ENCODE measurements at places on chromosomes 13 and 19.

DNA sequence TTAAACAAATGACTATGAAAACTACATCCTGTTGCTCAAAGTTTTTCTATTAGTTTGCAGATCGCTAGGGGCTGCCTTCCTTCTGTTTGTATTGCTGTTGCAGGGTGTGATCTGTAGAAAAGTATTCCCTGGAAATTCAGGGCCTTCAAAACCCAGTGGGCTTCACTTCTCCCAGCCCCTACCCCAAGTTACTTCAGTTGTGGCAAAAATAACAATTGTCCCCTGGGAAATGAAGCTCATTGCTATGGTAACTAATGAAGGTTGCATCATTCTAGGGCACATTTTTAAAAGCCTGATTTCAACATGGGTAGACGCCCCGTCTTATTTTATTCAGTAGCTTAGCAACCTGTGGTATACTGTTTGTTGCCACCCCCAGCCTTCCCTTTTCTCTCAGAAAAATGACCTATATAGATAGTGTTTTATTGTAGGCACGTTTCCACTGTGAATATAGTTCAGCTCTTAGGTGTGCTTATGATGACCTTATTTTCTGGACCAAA is 60.9 kb downstream of the WDFY2 start:
- peak; percentile 83 for DNase-seq

DNA sequence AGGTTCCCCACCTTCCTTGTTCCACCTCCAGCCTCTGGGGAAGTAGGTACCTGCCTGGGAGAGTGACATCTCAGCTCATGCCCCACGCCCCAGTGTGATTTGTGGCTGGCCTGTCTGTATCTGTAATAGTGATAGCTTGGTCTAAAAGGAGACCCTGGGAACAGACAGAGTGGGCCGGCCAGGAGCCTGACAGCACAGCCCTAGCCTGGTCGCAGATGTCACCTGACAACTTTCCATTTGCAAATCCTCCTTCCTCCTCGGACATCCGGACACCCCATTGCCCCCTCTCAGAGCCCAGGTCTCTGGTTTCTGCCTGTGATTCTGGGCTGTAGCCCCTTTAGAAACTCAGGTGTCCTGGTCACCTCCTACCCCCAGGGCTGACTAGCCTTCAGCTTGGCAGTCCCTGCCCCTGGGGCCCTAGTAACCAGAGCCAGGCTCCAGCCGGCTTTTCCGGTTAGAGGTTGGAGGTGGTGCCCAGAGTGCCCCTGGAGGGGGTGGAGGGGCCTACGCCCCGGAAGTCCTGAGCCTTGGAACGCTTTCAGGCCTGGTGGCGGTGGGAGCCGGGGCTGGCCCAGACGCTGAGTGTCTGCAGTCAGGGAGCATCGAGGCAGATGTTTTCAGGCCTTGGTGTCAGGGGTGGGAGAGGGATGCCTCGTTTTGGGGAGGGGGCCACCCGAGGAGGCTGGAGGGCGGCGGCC is 6.5 kb downstream of the LRRC8E start:
- DNase-seq = no peak

GRCh38 chr13:79479882-79480281 is 1.1 kb upstream of the NDFIP2 start:
- no peak for DNase-seq

DNA sequence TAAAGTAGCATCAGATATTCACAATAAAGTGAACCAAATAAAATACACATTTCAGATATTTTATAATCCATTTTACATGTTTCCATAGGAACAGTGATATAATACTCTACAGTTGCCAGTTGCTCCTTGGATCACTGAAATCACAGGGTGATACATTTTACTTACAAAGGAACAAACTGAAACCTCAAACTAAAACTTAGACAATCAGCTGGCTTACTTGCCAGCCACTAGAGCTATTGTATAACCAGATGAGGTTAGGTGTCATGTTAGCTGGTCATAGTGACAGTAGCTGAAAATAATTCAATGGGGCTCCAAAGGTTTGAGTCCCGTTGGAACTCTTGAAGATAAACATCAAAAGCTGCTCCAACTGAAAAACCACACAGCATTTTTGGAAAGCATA is 274.6 kb downstream of the ITGBL1 start:
- DNase-seq = no peak

- no peak for DNase-seq
Observed at GRCh38 chr13:28734906-28735305, 16.1 kb upstream of the SLC46A3 start.

DNA sequence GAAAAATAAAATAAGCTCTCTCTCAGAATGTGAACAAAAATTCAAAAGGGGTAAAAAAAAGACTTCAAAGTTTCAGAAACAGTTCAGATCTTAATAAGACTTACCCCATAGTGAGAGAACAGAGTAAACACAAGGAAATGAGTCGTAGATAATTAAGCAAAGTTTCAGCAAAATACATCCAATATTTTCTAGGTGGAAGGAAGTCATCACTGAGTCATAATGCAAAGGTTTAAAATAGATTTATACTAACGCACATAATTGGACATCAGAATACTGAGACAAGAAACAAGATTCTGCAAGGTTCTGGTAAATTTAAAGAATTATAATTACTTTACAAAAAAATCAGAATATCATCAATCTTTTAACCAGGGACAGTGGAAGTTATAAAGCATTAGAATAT is 1370.7 kb upstream of the ATXN8OS start:
- DNase-seq = no peak

DNA sequence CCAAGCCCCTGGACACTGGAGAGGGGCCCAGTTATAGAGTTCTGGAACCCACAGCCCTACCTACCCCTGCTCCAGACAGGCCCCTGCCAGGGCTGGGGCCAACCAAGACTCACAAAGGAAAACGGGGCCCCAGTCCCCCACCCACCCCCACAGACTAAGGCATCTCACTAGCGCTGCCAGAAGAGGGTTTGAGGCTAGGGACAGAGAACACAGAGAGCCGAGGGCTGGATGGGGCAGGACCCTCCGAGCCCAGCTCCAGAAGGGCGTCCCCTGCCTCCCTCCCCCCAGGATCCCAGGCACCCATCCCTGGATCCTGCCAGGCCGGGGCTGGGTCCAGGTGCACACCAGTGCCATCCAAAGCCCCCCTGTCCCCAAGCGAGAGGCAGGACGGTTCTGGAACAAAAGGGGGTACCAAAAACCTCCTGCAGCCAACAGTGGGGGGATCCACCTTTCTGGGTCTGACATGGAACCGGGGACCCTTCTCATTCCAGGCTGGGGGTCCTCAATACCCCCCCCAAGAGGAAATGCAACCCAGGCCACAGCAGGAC is 4.4 kb upstream of the REXO1 start:
- no peak for DNase-seq

DNA sequence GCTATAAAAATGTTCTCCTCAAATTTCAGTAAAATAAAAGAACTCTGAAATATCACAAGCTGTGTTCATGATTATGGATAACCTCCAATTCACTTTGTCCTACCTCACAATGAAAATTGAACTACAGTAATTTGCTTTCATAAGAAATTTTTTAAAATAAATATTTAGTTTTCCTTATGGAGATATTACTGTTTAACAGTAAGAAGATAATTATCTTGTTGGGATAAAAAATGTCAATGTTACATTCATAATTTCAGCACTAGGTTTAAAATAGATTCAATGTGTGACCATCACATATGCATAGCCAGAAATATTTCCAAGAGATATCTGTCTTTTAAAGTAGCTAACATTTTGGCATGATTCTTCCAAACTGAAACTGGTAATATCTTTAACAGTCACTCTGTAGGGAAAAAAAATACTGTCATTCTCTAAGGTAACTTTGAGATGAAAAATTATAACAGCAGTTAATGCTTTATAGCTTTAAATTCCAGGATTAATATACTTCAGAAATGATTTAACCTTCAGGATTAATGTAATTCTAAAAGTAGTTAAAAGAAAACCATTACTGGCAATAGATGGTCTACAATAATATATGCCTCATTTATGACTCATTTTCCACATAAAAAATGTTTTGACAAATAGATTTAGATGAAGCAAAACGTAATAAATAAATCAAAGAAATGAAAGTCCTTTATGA is 91.3 kb downstream of the SPRY2 start:
- DNase-seq = no peak

DNA sequence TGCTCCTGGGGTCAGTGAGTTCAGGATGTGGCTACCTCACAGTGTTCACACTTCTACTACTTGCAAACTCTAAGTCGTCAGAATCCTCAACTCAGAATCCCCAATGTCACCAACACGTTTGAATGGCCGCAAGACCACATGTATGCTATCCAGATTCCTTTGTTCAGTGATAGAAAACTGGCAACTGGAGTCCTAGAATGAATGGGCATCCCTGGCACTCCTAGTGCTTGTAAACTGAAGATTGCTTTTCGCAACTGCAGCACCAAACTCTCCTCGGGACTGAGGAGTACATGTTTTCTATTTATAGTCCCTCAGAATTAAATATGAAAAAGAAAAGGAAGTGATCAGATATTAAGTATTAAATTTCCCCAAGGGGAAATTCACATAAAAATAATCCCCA is 4.9 kb downstream of the SMAD9 start:
- no peak for DNase-seq

- DNase-seq = no peak
Observed at GRCh38 chr13:24124789-24125476, 35.6 kb upstream of the SPATA13 start.

- peak; percentile 52 for DNase-seq
Observed at GRCh38 chr19:47240996-47241918, 10.3 kb upstream of the BBC3 start.

DNA sequence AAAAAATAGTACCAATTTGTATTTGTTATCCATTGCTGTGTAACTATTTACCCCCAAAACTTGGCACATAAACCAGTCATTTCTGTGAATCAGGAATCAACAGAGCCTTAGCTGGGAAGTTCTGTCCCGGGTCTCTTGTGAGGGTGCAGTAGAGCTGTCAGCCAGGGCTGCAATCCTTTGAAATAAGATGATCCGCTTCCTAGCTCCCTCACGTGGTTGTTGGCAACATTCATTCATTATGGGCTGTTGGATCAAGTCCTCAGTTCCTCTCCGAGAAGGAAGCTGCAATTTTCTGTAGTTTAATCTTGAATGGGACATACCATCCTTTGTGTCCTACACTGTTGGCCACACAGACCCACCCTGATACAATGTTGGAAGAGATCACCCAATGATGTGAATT is 277.2 kb downstream of the SUCLA2 start:
- DNase-seq = no peak

DNA sequence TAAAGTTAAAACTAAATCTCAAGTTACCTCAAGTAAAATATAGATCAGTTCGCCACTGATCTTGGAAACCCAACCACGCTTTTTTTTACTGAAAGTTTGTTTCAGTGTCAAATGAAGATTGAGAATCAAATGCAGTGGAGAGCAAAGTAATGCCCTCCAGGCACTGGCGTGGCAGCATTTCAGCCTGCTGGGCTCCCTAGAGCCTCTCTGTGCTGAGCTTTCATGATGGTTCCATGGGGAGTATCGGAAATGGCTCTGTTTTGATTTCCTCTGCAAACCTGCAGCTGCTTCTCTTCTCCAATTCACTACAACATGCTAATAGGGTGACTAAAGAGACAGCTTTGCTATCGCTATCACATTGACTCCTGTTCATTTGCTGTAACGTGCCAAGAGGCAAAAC is 141.6 kb downstream of the FGF14 start:
- DNase-seq = no peak

- no peak for DNase-seq
Observed at GRCh38 chr13:114070098-114070799, 62.2 kb downstream of the RASA3 start.

DNA sequence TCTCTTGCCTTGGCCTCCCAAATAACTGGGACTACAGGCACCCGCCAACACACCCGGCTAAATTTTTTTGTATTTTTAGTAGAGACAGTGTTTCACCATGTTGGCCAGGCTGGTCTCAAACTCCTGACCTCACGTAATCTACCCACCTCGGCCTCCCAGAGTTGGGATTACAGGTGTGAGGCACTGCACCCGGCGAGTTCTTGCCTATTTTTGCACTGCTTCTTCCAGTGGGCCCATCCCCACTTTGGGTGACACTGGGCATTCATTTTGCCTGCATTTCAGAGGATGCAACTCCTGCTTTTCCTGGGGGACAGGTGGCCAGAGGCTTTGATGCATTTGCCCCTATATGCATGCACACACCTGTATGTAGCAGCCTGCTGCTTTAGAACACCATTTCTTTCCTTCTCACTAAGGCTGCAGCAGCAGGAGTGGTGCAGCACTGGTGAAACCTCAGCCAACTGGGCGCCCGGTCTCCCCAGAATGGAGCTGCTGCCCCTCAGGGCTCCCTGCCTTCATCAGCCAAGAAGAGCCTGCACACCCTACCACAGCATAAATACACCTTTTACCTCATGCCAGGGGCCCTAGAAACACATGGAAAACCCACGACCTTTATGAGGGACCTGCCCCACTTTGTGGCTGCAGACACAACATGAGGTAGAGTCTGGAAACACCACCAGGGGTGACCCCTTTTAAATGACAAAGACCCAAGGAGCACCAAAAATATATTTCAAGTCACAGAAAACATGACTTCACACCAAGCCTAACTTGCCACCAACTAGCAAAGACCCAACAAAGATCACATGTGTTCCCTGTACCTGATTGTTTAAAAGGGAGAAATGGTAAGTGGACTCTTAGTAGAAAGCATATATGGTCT is 36.8 kb upstream of the POP4 start:
- no peak for DNase-seq

DNA sequence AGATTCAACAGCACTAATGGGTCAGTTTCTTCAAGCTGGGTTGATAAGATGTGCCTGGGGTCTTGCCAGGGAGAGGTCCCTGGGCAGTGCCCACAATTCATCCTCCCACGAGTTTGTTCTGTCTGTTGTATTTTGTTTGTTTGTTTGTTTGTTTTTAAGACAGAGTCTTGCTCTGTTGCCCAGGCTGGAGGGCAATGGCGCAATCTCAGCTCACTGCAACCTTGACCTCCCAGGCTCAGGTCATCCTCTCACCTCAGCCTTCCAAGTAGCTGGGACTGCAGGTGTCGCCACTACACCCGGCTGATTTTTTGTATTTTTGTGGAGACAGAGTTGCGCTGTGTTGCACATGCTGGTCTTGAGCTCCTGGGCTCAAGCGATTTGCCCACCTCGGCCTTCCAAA is 120.1 kb downstream of the NUFIP1 start:
- DNase-seq = no peak

- no peak for DNase-seq
Observed at GRCh38 chr13:92894447-92894846, 332.2 kb upstream of the GPC6 start.

DNA sequence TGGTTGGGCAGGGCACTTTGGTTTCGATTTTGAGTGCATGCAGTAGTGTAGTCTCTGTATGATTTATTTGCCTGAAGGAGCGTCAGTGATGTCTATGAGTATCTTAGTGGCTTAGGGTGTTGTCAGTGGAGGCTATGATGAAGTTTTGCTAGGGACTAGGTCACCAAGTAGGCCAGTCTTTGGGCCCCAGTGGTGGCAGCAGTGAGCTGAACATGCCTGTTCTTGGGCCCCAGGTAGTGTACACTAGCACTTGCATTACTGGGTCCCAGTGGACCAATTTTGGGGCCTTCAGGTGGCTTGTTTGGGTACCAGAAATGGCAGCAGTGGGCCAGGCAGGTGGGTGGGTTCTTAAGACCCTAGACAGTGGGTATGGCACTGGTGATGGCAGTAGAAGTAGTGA is 598.7 kb upstream of the SPRY2 start:
- DNase-seq = no peak
